ENCODE measurements at places on chromosomes 1 and 21.

DNA sequence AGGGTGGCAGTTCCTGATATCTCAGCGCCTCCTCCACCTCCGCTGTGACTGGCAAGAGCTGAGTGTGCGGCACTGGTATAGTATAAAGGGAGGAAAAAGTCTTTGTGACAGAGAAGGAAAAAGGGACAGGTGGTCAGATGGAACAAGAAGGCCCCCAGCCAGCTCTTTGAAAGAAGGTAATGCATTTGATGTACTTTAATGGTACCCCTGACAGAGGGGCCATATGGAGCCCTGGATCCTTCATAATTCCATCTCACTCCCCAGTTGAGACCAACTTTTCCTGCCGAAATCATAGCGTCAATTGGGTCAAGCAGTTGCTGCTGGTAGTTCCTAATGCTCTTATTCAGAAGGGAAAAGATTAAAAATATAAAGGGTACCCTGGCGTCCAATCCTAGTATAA lies 198.2 kb downstream of the ZNF326 start:
- no peak for DNase-seq

DNA sequence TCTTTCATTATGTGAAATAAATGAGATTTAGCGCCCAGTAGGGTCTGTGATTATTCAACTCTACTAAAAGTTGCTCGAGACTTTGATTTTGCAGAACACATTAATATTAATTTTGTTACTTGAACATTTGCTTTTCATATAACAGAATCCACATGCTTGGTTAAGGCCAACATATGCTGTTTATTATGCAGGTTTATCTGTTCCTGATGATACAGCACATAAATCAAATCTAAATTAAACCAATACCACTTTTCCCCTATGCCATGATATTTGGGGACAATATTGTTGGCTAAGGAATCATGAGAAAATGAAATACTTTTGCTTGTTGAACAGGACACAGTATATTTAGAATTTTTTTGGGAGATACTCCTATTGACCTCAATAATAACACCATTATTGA lies 291.1 kb downstream of the USP25 start:
- DNase-seq: no peak

- DNase-seq: no peak
Measured at GRCh38 chr21:38561205-38561604, 62.9 kb upstream of the ERG start.

DNA sequence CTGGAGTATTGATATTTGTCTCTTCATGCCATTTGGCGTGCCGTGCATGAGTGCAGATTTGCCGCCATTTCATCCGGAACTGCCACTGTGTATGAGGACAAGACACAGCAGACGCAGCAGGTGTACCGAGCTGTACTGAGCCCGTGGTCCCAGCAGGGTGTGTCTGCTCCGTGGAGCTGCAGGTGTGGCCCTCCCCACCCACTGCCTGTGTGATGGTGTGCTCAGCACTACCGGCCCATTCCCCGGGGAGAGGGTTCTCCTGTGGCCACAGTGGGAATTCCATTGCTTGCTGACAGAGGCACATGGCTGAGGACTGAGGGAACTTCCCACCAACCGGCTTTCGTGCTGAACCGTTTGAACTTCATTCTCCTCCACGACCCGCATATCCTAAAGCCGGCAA lies 34.3 kb upstream of the COL6A1 start:
- DNase-seq: no peak

DNA sequence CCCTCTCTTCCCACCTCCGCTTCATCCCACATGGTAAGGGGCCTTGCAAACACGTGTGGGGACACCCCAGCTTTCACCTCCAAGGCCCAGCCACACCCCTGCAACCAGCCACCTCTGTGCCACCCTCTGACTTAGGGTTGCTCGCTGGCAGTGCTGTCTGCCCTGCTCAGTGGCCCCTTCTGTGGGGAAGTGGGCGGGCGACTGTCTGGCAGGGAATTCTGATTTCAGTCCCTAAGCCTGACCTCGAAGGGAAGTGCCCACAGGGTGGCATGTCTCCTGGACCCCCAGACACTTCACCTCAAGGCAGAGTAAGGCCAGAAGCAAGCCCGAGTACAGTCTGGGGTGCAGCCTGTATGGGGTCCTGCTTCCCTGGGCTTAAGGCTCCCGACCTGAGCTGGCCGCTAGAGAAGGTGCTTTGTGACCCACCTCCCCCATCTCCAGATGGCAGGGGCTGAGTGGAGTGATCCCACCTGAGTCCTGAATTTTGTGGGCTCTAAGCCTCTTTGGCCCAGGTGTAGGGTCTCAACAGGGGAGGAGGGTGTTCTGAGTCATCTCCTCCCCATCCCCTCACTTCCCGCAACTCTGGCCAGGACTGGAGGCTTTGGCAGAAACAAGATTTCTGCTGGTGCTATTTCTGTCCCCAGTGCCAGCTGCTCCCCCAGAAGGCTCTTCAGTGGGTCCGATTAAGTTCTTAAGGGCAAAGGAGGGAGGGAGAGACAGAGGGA lies 7.0 kb downstream of the RD3 start:
- no peak for DNase-seq

GRCh38 chr1:180211156-180211859 lies 18.8 kb upstream of the LHX4 start:
- DNase-seq: no peak

DNA sequence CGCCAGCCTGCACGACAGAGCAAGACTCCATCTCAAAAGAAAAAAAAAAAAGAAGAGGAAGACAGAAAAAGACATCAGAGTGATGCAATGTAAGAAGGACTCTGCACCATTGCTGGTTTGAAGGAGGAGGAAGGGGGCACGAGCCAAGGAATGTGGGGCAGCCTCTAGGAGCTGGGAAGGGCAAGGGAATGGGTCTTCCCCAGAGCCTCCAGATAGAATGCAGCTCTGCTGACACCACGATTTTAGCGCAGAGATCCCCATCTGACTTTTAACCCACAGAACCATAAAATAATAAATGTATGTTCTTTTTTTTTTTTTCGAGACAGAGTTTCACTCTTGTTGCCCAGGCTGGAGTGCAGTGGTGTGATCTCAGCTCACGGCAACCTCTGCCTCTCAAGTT lies 33.9 kb upstream of the LAMC2 start:
- no peak for DNase-seq

- no peak for DNase-seq
Measured at GRCh38 chr1:30302858-30303257, 420.5 kb downstream of the MATN1 start.

GRCh38 chr1:219278288-219278687 lies 104.6 kb downstream of the LYPLAL1 start:
- no peak for DNase-seq

DNA sequence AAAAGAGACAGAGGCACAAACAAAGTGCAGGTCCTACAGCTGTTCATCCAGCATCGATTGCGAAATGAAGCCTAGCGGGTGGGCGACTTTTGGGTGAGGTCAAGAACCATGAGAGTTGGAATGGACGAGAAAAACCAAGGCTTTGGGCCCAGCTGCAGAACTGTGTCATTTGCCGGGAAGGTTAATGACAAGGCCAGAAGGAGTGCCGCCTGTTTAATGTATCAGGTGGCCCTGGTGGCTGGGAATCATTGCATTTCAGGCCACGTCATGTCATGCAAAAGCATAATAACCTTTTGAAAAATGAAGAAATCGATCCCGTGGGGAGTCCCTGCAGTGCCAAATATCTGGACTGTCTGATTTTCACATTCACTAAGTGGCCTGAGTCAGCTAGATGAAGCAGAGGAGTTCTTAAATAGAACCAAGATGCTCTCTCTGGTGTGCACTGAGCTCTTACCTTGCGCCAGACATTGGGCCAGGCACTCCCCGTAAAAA lies 8.1 kb upstream of the RCC2 start:
- no peak for DNase-seq

DNA sequence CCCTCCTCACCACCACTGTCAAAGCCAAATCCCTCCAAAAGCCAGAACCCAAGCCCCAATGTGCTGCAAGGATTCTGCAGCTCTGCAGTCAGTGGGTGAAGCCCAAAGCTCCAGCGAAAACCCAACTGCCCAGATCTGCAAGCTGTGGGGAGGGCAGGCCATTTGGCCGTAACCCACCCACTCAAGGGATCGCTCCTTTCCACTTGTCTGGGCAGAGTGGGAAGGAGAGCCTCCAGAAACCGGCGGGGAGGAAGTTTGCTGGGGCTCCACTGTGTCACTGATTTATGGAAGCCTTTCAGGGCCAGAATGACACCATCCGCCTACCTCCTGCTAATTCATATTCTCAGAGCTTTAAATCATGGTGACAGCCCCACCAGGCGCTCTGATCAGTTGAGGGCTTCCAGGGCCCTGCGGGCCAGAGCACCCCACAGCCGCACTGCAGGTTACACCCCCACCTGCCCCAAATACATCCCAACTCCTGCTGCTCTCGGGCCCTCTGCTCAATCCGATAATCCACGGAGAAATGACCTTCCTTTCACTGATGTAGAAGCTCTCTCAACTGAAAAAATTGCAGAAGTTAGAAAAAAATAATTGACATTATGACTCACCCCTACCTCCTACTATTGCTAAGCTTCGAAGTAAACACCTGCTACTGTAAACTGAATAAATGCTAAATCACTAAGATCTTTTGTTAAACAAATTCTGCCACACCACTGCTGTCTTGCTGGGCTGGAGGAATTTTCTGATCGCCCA lies 40.6 kb upstream of the RAB4A start:
- DNase-seq: no peak

GRCh38 chr1:43238991-43239469 lies 30.8 kb upstream of the TMEM125 start:
- DNase-seq: no peak

GRCh38 chr1:161177936-161178244 lies 583 bp upstream of the B4GALT3 start:
- no peak for DNase-seq

- no peak for DNase-seq
Measured at GRCh38 chr1:111179968-111180533, 20.4 kb downstream of the DENND2D start.

DNA sequence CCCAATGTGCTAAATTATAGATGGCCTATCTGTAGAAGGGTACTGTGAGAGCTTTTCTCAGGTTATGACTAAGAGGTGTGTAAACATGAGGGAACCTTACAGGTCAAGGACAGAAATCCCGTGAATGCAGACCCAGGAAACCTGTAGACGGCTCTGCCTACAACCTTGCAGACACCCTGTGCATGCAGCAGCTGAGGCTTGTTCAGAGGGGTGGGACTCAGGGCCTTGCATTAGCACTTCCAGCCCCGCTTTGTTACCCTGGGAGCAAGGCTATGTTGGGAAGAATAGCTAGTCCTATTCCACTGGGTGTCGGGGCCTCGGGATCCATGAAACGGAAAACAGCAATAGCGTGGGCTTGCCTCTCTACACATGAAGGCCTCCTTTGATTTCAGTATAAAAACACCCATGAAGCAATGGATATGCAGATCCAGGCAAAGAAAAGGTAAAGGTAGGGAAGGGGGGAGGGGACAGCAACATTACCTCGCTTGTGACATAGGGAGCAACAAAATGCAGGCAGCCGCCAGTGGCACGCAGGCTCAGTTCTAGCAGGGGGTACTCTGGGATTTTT lies 9.5 kb upstream of the NDUFS5 start:
- no peak for DNase-seq

DNA sequence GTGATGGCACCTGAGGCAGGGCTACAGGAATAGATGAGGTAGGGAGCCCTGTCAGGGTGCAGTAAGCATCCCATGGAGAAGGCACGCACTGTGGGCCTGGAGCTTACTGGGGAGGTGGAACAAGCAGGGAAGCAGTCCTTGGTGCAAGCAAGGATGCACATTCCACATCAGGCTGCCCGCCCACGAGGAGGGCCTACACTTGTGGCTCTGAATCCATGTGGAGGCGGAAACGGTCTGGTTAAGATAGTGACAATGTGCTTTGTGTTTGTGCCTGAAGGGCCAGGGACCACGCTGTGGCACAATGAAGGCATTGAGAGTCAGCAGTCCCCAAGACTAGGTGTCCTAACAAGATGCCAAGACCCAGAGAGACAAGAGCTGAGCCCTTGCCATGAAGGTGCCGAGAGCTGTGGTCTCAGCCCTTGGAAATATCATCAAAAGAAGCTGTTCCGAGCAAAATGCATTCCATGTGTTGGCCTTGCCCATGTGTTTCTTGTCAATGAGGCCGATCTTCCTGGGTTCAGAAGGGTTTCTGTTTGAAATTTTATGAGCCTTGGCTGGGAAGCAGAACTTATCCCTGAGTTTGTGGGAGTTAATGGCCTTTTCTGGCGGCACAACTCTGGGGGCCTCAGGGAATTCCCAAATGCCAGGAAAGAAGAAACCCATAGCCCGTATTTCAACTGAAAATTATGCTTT lies 111.9 kb downstream of the NGF start:
- no peak for DNase-seq

GRCh38 chr1:203176273-203177035 lies 828 bp upstream of the MYBPH start:
- no peak for DNase-seq

DNA sequence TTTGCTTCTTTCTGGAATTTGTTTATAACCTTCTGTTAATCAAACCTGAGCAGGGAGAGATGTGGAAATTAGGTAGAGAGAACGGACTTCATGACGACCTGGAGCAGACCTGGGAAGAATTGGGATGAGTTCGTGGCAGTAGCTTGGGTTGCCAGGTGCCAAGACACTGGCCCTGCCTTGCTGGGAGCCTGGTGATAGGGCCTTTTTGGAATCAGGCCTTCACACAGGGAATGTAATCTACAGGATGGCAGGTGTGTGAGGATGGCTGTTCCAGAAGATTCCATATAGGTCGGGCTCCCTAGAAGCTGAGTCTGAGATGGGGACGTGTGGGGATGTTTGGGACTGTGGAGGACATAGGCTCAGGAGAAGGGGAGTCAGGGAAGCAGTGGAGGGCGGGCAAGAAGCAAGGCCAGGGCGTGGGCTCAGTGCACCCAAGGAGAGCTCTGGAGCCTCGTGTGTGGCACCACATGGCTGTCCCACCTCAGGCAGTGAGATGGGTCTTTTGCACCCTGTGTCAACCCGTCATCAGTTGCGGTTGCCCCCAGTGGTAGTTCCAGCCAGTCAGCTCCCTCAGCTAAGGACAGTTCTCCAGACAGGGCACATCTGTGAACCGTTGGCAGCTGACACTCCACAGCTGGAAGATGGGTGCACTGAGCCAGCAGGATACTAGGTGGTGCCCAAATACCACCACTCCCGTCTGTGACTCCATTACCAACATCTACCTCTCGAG lies 395.9 kb downstream of the MATN1 start:
- no peak for DNase-seq

- no peak for DNase-seq
Measured at GRCh38 chr1:117674521-117675400, 68.9 kb downstream of the TENT5C start.

DNA sequence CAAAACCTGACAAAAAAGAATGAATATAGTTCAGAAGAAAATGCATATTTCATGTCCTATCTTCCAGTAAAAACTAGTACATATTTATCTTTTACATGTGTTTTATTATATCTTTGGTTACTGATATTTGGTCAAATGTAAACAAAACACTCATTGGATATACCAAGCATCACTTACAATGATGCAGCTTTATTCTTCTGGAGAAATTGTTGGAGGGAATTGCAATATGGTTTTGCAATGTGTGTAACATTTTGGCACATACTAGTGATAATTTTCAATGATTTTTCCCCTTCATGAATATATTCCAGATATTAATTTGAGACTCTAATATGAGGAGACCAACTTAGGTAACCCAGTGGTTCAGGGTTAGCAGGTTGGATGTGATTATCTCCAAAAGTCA lies 146.1 kb downstream of the ZC3H11B start:
- no peak for DNase-seq

- DNase-seq: no peak
Measured at GRCh38 chr1:63748046-63748580, 25.7 kb upstream of the ROR1 start.

- DNase-seq: no peak
Measured at GRCh38 chr1:86516335-86516734, 30.5 kb upstream of the CLCA4 start.

GRCh38 chr21:35491114-35491513 lies 442.0 kb upstream of the RUNX1 start:
- DNase-seq: no peak

GRCh38 chr21:37909936-37910335 lies 6.3 kb downstream of the KCNJ6 start:
- no peak for DNase-seq

Measured in esophagus squamous epithelium (tissue), 5 donors.